ENCODE measurements at places on chromosomes 3 and 15.

DNA sequence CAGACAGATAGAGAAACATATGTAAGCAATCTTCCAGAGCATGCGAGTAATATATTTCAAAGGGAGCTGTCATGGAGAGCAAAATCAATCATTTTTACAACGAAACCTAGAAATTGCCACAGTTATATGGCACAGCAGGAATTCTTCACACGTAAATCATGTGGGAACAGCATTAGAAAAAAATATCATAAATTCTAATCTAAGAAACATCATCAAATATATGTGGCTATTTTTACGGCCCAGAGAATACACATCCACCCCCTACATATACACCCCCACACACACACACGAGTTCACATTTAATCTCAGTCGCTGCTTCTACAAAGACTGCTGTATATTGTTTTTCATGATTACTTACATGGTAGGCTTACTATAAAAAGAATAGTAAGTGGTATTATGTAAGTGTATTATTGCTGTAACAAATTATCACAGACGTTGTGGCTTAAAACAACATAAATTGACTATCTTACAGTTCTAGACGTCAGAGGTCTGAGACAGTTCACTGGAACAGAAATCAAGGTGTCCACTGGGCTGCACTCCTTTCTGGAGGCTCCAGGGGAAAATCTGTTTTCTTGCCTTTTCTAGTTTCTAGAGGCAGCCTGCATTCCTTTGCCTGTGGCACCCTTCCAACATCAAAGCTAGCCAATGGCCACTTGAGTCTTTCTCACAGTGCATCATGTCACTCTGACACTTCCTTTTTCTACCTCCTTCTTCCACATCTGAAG lies 363.3 kb downstream of the ULK4 start:
- peak; percentile 40 for DNase-seq

- no peak for DNase-seq
These were observed 227.6 kb upstream of the SATB1 start for GRCh38 chr3:18652781-18653180.

DNA sequence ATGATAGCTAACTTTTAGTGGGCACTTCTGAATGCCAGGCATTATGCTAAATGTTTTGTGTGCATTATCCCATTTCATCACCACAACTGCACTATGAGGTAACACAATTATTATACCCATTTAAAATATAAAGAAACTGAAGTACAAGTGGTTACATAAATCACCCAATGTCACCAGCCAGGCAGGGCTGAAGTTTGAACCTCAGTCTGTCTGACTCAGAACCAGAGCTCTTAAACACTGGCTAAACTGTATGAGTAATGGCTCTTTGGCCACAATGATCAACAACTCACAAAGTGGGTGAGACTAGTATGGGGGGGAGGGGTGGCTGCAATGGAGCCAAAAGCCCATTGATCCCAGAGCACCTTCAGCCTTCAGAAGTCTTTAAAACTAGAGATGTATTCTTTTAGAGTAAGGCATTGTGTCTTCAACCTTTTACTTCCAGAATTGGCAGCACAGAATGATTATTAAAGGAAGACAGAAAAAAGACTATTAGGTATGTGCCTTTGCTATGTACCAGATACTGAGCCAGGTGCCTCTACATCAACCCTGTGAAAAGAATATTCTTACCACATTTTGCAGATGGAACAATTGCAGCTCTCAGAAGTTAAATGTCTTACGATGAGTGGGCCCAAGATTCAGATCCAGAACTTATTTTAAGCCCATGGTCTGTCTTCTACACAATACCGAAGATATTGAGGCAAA lies 166.9 kb downstream of the UACA start:
- DNase-seq = no peak

DNA sequence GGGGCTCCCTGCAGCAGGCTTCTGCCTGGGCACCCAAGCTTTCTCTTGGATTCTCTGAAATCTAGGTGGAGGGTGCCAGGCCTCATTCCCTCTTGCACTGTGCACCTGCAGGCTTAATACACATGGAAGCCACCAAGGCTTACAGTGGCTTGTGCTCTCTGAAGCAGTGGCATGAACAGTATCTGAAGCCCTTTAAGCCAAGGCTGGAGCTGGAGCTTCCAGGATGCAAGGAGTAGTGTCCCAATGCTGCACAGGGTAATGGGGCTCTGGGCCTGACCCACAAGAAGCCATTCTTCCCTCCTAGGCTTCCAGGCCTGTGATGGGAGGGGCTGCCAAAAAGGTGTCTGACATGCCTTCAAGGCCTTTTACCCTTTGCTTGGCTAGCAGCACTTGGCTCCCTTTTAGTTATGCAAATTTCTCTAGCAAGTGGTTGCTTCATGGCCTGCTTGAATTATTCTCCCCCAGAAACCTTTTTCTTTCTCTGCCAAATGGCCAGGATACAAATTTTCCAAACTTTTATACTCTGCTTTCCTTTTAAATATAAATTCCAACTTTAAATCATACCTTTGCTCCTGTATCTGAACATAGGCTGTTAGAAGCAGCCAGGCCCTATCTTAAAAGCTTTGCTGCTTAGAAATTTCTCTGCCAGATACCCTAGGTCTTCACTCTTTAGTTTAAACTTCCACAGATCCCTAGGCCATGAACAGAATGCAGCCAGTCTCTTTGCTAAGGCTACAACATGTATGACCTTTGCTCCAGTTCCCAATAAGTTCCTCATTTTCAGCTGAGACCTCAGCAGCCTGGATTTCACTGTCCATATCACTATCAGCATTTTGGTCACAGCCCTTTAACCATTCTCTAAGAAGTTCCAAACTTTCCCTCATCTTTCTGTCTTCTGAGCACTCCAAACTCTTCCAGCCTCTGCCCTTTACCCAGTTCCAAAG lies 201.1 kb upstream of the LRRFIP2 start:
- no peak for DNase-seq

- peak; percentile 67 for DNase-seq
These were observed 541 bp downstream of the RPS27L start for GRCh38 chr15:63156755-63157117.

- DNase-seq = no peak
These were observed 47.7 kb upstream of the HES1 start for GRCh38 chr3:194087995-194088855.

- no peak for DNase-seq
These were observed 23.7 kb upstream of the CD47 start for GRCh38 chr3:108114423-108115065.

DNA sequence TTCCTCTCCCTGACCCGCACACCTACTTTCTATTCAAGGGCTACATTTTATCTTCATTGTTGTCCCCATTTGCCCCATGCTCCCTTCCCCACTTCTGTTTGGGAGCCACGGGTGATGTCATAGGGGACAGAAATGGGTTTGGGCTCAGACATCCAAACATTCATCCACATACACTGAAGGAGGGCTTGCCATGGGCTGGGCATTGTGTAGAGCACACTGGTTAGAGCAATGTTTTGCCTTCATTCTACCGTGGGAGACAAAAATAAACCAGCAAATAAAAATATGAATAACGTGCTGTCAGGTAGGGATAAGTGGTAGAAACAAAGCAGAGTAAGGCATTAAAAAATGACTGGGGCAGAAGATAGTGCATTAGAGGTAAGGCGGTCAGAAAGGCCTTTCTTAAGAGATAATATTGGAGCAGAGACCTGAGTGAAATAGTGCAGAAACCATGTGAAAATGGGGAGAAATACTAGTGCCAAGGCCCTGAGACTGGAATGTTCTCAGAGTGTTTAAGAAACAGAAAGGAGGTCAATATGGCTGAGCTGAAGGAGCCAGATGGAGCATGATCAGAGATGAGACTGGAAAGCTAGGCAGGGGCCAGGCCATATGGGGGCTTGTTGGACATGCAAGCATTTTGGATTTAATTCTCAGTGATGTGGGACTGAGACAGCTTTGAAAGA lies 40.9 kb upstream of the CLSTN2 start:
- no peak for DNase-seq

Measured in thyroid gland (tissue), 4 donors.